ENCODE measurements at places on chromosomes 16 and 17.

DNA sequence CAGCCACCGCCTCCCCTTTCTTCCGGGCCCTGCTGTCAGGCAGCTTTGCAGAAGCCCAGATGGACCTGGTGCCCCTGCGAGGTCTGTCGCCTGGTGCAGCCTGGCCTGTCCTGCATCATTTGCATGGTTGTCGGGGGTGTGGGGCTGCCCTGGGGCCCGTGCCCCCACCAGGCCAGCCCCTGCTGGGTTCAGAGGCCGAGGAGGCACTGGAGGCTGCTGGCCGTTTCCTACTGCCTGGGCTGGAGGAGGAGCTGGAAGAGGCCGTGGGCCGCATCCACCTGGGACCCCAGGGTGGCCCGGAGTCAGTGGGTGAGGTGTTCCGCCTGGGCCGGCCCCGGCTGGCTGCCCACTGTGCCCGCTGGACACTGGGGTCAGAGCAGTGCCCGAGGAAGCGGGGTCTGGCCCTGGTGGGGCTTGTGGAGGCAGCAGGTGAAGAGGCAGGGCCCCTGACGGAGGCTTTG is 5.5 kb upstream of the TGFB1I1 start:
- DNase-seq: no peak

- DNase-seq: no peak
Observed at GRCh38 chr16:12162151-12162985, 185.8 kb downstream of the SNX29 start.

GRCh38 chr16:88722784-88723506 is 16.6 kb downstream of the CTU2 start:
- DNase-seq: no peak

DNA sequence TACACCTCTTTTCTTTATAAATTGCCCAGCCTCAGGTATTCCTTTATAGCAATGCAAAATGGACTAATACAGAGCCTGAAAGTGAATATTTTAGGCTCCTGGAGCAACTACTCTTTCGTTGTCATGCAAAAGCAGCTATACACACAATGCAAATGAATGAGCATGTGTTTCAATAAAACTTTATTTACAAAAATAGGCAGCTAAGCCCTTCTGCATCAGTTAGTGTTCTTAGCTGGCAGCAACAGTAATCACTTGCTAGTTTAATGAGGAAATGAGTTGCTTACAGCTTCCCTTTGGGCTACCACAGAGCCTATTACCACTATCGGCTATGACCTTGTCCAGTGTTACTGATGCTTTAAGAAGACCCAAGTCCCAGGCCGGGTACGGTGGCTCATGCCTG is 402.9 kb downstream of the XYLT1 start:
- no peak for DNase-seq

GRCh38 chr17:30210366-30210765 is 25.1 kb downstream of the SLC6A4 start:
- DNase-seq: no peak

DNA sequence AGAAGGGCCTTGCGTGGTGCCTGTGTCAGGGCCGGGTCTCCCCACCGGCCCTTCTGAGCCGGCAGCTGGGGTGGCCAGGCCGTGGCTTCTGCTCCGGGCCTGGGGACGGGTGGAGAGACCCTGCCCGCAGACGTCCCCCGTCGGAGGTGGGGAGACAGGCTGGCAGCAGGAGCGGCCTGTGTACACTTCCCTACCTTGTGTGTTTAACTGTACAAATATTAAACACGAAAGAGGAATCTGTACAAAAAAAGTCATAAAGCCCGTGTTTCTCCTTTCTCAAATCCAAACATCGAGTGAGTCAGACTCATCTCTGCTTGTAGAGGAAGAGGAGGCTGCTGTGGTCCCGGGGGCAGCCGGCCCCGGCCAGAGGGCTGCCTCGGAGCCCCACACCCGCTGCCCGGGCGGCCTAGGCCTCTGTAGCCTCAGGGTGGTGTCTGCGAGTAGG is 2.0 kb downstream of the CACNA1H start:
- no peak for DNase-seq

GRCh38 chr17:36188891-36189306 is 7.7 kb downstream of the CCL3L1 start:
- DNase-seq: no peak

DNA sequence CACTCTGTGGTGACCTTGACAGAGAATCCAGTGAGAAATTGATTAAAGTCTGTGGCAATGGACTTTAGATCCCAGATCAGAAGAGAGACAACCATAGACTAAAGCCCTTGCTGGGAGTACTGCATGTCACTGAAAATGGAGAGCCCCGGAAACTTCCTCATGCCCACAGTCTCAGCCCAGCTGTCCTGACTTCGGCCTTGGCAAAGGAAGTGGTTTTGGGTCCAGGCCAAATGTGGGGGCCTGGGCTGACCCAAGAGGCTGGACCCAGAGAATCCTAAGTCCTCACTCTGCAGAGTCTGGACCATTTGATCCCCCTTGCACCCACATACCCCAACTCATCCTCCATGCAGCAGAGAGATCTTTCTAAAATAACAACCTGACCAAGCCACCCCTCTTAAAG is 4.7 kb upstream of the BEAN1 start:
- no peak for DNase-seq

DNA sequence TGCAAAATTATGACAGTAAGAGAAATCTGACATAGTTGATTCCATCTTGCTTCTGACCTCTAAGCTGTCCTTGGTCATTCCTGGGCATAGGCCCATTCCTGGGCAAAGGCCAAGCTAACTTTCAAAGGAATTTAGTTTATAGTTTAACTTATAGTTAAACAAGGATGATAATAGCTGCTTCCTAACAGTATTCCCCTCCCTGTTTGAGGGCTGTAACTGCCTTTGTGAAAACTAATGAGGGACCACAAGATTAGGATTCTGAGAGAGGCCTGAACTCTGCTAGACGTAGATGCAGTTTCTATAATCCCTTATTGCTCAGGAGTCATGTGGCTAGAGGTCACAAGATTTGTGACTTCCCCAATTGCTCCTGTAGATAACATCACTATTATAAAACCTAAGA is 80.2 kb upstream of the ASIC2 start:
- DNase-seq: no peak

DNA sequence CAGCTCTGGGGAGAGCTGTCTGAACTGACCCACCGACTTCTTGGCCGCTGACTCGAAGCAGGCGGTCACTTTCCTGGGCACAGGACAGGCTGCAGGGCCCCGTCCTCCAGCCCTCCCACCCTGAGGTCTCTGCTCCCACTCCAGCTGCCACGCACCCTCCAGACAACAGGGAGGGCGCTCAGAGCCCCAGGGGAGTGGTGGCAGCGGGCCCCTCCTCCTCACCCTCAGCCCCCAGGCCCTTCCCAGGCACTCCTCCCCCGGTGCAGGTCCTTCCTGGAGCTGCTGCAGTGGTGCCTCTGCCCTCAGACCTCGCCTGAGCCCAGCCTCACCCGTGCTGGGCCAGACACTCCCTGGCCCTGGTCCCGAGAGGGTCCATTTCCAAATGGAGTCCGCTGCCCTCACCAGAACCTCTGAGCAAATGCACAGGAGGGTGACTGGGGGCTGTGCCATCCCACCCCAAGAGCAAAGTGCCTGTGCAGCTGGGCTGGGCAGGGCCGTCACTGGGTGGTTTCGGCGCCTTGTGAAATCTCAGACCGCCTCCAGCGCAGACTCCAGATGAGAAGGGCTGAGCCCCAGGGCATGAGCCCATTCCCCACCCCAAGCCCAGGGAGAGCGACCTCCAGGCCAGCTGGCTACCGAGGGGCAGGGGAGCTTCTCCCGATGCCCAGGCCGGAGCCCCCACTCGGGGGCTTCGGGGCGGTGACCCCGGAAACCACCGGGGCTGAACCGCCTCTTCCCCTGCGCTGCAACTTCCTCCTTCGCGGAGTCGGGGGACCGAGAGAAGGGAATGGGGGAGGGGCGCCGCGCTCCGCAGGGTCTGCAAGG is 717 bp downstream of the CYBA start:
- DNase-seq: no peak

DNA sequence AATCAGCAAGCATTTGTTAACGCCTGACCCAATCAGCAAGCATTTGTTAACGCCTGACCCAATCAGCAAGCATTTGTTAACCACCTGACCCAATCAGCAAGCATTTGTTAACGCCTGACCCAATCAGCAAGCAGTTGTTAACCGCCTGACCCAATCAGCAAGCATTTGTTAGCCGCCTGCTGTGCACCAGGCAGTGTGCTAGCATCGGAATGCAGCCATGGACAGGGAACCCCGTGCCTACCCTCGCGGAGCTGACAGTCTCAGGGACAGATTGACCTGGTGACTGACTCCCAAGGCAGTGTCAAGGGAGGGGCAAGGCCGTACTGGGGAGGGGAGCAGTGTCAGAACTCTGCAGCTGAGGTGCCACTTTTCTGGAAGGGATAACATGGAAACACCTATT is 66.9 kb downstream of the ABR start:
- DNase-seq: no peak

- no peak for DNase-seq
Observed at GRCh38 chr17:50541402-50541715, 5.6 kb upstream of the SPATA20 start.

DNA sequence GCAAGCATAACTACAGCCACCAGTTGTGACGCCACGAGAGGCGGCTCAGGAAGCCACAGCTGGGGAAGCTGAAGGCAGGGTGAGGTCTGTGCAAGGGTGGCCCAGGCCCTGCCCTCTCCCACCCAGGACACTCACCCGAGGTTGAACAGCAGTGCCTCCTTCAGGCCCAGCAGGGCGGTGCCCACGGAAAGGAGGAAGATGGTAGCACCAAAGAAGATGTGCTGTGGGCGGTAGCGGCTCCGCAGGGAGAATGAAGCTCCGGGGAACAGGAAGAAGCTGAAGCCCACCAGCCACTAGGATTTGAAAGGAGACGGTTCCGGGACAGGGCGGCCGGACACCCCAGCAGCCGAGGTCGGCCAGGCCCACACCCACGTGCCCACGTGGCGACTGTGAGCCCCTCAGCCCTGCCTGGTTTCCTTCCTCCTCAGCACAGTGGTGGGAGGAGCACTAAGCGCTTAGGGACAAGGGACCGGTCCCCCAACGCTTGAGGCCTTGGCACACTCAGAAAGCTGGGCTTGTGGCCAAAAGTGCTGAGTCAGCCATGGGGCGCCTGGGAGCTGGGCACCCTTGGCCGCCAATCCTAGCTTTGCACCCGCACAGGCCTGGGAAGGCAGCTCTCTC is 11.0 kb downstream of the CYB561 start:
- no peak for DNase-seq

- DNase-seq: no peak
Observed at GRCh38 chr17:37393352-37393751, 13.3 kb downstream of the ACACA start.

- DNase-seq: no peak
Observed at GRCh38 chr17:38559880-38560230, 45.9 kb downstream of the SRCIN1 start.

DNA sequence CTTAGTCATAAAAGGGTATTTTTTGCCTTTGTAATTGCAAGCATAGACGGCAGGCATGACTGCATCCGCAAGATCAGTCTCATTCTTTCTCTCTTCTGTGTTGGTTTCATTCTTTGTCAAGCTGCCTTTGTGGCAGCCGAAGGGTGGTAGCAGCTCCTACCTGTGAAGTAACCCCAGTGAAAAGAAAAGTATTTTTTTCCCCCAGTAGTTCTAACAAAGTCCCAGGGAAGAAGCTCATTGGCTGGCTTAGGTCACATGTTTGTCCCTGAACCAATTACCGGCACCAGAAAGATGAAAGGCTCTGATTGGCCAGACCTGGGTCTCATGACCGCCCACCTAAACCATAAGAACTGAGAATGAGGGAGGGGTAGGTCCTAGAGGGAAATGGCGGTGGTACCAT is 110.7 kb downstream of the RAP1GAP2 start:
- no peak for DNase-seq

- no peak for DNase-seq
Observed at GRCh38 chr16:84294117-84294516, 561 bp upstream of the WFDC1 start.

- DNase-seq: no peak
Observed at GRCh38 chr17:49241692-49242397, 11.3 kb upstream of the PHOSPHO1 start.

Measured in SHP77 treated with DMSO at 0.1 percent for 48 hours (cell line).